ENCODE measurements at places on chromosomes 1 and 21.

DNA sequence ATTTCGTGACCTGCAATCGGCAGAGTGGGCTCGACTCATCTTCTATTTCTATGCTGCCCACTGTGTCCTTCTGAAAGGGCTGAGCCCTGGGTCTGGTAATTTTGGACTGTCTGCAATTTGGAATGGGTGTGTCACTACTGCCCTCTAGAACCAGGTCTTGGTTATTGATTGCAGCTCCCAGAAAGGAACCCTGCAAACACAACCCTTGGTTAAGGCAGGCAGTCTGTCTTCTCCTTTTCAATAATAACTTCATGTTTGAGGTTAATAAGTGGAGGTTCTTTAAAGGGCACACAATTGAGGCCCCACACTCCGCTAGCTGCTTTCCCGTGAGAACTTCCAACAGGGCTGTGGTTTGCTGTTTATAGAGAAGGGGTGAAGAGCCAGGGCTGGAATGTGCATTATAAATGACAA is 79.9 kb upstream of the LYST start:
- DNase-seq: peak; percentile 34

DNA sequence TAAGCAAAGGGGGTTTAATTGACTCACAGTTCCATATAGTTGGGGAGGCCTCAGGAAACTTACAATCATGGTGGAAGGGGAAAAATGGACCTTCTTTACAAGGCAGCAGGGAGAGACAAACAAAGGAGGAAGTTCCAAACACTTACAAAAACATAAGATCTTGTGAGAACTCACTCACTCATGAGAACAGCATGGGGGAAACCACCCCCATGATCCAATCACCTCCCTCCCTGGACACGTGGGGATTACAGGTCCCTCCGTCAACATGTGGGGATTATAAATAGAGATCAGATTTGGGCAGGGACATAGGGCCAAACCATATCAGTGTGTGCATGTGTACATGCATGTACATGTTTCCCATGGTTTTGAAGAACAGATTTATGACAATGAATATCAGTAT is 5.5 kb upstream of the SMG7 start:
- no peak for DNase-seq

GRCh38 chr1:198771563-198772153 is 132.8 kb downstream of the PTPRC start:
- peak; percentile 67 for DNase-seq

DNA sequence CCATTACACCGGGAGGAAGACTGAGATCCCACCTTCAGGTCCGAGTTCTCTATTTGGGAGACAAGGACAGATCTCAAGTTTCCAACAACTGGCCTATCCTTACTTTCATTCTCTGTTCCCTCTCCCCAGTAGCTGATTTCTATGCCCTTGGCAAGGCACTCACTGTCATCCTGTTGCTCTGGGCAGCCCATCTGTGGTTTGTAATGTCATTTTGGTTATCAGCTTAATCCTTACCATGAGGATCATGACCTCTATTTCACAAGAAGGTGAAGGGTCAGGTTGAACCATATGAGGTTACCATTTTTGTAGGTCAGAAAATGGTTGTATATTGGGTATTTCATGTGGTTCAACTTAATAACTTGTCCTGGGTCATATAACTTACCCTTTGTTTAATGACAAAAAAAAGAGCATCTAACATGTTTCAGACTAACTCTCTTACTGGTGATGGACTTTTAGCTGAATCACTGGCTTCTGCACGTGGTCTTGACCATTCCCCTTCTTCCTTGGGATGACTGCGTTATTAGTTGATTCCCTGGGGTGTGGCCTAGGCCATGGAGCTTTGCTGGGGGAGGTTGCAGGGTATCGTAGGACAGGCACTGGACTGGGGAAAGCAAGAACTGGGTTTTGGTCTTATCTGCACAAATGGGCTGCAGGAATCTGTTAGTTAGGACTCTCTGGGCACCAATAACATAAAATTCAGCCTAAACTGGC is 120.2 kb downstream of the ACTL8 start:
- peak; percentile 84 for DNase-seq

DNA sequence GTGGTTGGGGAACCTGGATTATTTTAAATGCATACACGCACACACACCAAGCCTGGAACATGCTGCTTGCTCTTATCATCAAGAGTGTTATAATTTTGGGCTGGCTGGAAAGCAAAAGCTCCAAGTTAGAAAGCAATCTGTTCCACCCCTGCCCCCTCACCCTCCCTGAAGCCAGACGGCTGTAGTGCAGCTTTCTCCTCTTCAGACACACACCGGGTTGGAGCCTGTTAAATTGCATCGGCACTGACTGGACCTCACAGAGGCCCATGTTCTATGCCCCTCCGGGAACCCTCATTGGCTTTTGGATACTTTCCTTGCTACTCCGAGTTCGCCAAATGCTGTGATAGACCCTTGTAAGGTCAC is 90.6 kb upstream of the KCNJ15 start:
- no peak for DNase-seq

GRCh38 chr1:232965912-232966217 is 15.5 kb downstream of the NTPCR start:
- DNase-seq: no peak

DNA sequence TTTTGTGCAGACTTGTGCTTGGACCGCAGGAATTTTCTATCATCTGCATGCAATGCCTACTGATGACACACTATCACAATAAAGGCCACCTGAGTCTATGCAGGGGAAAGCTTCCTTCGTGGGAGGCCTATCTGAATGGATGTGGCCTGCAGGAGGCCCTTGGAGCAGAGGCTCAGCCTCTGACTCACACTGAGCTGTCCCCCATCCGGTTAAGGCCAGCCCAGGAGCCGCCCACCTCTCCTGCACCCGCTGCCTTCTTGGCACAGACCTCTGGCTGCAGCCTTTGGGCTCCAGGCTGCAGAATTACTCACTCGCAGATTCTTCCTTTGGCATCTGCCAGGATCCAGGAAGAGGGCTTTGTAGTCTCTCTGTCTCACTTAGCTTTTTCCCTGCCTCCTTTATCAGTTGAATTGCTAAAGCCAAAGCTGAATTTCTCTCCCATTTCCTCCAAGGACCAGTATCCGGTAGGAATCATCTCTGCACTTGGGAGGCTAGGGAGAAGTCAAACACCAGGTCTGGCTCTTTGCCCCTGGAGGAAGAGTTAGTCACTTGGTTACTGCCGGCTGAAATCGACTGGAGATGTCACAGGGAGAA is 65.1 kb upstream of the JUN start:
- peak; percentile 98 for DNase-seq

DNA sequence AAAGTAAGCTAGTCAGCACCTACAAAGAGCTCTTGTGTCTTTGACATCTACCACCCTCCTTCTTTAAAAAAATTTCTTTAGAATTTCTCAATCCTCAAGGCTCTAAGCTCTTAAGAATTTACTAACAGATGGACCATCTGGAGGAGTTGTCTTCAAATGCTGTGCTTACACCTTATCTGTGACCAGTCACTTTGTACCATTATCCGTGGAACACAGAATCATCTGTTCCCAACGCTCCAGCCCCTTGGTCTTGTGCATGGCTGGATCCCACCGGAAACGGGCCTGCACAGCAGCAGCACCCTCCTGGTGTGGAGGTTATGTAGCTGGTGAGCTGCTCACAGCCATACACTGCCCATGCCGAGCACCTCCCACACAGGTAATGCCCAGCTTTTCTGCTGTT is 89.0 kb downstream of the TBX19 start:
- no peak for DNase-seq

All from LHCN-M2 (cell line).